ENCODE measurements at places on chromosomes 16 and 17.

GRCh38 chr17:73613271-73614233 lies 30.7 kb downstream of the SDK2 start:
- no peak for DNase-seq

DNA sequence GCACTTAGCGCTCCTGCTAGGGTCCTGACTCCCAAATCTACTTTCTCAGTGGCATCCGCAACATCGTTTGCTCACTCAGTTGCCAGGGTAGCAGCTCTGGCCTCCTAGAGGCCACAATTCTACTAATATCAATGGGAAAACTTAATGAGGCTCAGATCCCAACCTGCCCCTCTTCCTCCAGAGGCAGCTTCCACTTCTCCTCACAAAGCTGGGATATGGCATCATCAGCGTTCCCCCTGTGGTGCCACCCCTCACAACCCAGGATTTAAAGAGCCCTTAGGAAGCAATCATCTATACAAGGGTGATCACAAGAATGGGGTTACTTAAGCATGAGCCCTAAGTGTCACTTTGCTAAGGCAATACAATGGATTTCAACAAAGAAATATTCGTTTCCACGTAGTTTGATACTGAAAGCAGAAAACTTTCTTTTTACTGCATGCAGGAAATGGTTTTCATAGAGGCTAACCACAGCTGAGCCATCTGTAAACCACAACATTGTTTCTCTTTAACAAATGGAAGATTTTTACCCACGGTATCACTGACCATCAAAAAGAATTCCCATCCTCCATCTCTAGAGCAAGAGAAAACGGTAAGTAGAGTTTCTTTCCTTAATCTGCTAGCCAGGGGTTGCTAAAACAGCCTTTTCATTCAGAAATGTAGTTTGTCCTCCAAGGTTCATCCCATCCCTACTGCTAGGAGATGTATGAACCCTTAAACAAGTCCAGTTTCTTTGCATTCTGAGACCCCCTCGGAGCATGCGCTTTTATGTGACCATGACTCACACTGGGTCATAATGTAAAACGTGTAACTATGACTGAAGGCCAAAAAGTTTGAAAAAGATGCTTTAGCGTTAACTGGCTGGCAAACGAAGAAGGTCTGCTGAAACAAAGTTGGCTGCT lies 68.3 kb upstream of the BCAR1 start:
- no peak for DNase-seq

- no peak for DNase-seq
Measured at GRCh38 chr16:2214719-2214968, at the start of gene PGP. TSS of gene PGP (minus strand) at chr16:2214840. CDS start at chr16:2214777, 63 bp downstream.

GRCh38 chr17:62791235-62791734 lies 16.8 kb downstream of the MARCHF10 start:
- no peak for DNase-seq

DNA sequence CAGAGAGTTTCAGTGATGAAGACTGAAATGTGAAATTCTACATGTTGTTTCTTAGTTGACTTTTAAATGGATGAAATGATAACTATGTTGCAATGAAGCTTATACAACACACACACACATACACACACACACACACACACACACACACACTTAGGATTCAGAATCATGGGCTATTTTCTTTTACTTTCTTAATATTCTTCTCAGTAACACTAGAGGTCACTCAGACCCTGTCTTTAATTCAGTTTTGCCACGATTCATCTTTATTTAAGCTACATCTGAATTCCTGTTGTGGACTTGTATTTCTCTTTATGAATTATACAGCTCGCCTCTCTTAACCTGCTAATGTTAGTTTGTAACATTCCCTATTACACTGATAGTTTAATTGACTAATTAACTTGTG lies 109.6 kb upstream of the GOT2 start:
- no peak for DNase-seq

DNA sequence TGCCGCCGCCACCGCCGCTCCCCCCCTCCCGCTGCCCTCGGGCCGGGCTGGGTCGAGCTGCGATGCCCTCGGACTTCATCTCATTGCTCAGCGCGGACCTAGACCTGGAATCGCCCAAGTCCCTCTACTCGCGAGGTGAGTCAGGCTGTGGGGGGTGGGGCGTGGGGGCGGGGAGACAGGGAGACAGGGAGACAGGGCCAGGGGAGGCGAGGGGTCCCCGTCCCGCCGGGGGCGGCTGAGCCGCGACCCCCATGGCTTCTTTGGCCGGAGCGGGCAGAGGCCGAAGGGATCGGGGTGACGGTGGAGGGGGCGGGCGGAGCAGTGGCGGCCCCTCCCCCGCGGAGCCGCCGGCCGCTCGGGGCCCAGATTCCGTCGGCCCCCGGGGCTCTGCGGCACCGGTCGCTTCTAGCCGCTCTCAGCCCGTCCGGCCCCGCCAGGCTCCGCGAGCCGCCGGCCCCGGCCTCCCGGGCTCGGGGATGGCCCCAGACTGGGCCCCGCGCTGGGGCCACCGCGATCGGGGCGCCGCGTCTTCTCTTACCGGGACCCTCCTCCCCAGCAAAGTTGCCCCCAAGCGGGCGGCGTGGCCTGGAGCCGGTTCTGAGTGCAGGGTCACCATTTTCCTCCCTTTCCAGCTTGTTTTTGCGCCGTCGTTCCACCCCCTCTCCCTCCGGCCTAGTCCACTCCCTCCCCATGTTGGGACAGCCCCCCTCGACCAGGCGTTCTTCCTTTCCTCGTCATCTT lies 644 bp downstream of the NFAT5 start:
- no peak for DNase-seq

DNA sequence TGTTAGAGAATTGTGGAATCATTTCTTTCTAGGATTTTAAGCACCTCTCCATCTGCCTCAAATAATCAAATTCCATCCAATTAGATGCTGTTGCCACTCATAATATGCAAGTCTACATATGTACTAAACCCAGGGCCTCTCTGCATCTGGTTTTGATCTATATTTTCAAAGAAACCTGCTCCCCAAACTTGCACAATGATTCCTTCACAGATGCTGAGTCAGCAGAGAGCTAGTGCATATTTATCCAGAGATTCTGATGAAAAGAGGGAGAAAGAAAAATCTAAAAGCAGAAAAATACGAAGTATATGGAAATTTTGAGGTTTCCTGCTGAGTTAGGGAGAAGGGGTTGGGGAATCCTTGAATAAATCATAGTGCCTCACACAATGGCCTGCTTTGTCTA lies 235.1 kb upstream of the RBFOX1 start:
- DNase-seq, result no peak

- DNase-seq, result no peak
Measured at GRCh38 chr17:2904135-2904534, 107.9 kb downstream of the RAP1GAP2 start.

DNA sequence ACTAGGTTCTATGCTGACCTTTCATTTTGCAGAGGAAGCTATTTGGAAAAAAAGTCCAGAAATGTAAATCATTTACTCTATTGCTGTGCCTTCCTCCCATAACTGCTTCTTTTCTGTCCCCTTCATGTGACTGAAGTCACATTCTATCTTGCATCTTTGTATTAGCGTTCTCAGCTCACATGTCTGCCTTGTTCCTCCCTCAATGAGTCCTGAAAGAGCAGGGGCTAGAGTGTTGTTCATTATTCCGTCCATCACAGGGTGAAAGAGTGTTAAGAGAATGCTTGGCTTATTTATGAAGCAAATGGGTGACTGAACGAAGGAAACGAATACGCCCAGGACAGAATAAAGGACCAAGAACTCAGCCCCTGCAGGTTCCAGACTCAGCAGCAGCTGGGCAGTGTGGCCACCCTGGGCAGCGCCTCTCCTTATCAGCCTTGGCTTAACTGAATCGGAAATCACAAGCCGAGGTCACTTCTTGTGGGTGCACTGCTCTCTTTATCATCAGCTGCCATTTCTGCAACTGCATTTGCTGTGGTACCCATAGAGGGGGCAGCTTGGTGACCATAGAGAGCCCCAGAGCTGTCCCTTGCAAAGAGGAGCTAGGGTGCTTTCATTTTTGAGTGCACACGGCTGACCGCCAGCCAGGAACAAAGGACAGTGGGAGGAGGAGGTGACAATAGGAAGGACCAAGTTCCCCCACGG lies 1.8 kb upstream of the PIK3R6 start:
- DNase-seq, result no peak

DNA sequence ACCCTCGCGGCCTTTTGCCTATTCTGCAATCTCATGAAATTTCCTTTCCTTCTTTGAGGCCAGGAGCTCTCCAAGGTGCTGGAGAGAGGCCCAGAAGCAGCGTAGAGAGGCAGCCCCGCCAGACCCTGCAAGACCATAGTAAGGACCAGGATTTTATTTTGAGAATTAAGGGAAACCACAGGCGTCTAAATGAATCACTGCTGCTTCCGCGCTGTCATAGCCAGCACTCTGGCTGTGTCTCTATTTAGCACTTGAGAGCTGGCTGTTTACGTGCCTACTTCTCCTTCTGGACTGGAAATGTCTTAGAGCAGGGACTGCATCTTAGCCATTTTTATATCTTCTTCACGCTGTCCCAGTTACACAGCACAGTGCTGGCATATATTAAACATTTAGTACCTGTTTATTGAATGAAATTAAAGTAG lies 37.6 kb upstream of the PIRT start:
- DNase-seq, result no peak

DNA sequence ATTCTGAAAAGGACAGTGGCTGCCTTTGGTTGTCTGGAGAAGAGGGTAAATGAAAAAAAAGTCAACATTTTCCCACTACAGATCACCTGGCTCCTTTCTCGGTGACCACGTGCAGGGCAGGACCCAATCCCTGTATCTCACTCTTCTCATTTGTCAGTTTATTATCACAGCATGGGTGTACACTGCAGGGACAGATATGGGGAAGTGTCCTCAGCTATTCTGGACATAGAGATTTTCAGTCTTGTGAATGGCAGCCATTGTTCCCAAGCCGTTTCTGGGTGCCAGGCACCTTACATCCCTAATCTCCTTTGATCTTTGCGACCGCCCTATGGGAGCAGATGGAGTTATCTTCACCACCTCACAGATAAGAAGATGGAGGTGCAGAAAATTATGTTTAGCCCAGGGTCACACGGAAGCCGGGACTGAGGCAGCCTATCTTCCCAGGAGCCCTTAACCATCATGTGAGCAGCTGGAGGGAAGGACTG lies 7.2 kb downstream of the ADORA2B start:
- no peak for DNase-seq
